ENCODE measurements at places on chromosomes 11 and 22. TPM values are rescaled to one million over a fixed set of nuclear protein-coding genes. Genes with fewer than 3 reads are reported as not detected.

- peak; percentile 19 for DNase-seq
- peak overlapping the region; percentile 19 for H3K4me3 ChIP-seq
- H3K27me3 ChIP-seq = no peaks in the 10 kb centered on the region
- peaks cover 30% of the 10 kb centered on the region for H3K36me3 ChIP-seq
- peak overlapping the region; percentile 5 for H3K27ac ChIP-seq
- peaks cover 42% of the 10 kb centered on the region for H3K4me1 ChIP-seq
Measured at GRCh38 chr11:126214841-126215240, 3.3 kb downstream of the FAM118B start.

- H3K27me3 ChIP-seq = no peaks in the 10 kb centered on the region
- no peak overlapping the region for H3K4me3 ChIP-seq
- H3K27ac ChIP-seq = peak overlapping the region; percentile 81
- peaks cover 14% of the 10 kb centered on the region for H3K36me3 ChIP-seq
Measured at GRCh38 chr11:20110908-20111669, 49.2 kb downstream of the DBX1 start.

- peaks cover 60% of the 10 kb centered on the region for H3K36me3 ChIP-seq
- H3K27ac ChIP-seq = no peak overlapping the region
- H3K4me1 ChIP-seq = no peaks in the 10 kb centered on the region
Measured at GRCh38 chr11:3686751-3687150, 15.6 kb upstream of the CHRNA10 start.

DNA sequence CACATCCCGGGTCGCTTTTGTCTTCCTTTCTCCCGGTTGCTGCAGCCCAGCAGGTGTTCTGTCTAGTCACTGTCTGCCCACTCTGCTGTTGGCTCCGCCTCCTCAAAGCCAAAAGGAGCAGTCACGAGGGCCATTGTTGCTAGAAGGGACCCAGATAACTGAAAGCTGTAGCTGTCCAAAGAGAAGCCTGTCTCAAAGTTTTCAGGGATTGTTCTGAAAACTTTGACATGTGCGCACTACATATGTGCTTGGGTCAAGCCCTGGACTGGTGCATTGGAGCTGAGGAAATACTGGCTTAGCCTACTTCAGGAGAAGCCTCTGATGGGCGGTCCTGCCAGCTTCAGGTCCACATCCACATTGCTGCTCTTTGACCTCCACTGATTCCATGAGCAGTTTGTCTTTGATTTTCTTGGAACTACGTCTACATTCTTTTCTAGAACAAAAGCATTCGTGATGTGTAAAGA is 8.8 kb upstream of the OR2AT4 start:
- H3K4me3 ChIP-seq = no peak overlapping the region
- no peaks in the 10 kb centered on the region for H3K27me3 ChIP-seq
- no peak overlapping the region for H3K27ac ChIP-seq

DNA sequence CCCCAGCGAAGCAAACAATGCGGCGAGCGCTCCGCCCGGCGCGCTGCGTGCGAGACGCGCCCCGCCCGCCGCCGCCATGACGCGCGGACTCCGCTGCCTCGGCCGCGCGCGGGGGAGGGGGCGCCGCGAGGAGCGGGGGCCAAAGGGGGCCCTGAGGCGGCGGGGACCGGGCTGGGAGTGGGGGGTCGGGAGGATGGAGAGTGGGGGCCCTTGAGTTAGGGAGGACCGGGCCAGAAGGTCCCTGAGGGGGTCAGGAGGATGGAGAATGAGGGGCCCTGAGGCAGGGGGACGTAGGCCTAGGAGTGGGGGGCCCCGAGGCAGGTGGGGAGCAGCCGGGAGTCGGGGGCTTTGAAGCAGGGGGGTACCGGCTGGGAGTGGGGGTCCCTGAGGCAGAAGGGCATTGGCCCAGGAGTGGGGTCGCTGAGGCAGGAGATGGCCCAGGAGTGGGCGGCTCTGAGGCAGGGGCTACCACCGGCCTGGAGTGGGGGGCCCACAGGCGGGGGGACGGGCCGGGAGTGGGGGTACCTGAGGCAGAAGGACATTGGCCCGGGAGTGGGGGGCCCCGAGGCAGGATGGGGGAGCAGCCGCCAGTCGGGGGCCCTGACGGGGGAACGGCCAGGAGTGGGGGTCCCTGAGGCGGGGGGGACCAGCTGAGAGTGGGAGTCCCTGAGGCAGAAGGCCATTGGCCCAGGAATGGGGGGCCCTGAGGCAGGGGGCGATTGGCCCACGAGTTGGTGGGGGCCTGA is at the start of gene BRD1:
BRD1 (minus strand) TSS at position 21 of the 746 bp plus-strand sequence. CDS start 3,556 bp downstream, outside the sequence.
- no peaks in the 10 kb centered on the region for H3K27me3 ChIP-seq
- H3K4me1 ChIP-seq = peaks cover 22% of the 10 kb centered on the region

DNA sequence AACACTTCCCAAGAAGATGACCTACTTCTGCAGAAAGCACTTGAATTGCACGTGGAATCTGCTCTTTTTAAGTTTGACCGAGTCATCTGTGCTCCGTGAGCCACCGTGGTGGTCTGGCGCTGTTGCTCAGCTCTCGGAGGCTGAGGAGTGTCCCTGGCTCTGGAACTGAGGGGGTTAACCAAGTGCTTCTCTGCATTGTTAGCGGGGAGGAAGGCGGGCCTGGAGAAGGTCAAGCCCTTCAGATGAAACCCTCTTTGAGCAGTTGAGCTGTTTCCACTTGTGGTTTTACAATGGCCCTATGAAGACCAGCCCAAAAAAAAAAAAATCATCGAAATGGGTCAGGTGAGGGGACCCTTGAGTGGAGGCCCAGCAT is 286.4 kb downstream of the NTM start:
- no peak overlapping the region for H3K27ac ChIP-seq
- H3K4me1 ChIP-seq = no peaks in the 10 kb centered on the region
- H3K36me3 ChIP-seq = no peaks in the 10 kb centered on the region
- no peak for DNase-seq
- no peak overlapping the region for H3K4me3 ChIP-seq
- no peaks in the 10 kb centered on the region for H3K27me3 ChIP-seq

- peaks cover 25% of the 10 kb centered on the region for H3K4me1 ChIP-seq
- no peak overlapping the region for H3K4me3 ChIP-seq
Measured at GRCh38 chr22:35911877-35912276, 116.7 kb downstream of the RBFOX2 start.

GRCh38 chr22:42915980-42916765 is 59.1 kb upstream of the ARFGAP3 start:
- no peaks in the 10 kb centered on the region for H3K27me3 ChIP-seq
- H3K27ac ChIP-seq = peak overlapping the region; percentile 20
- H3K4me1 ChIP-seq = peaks cover 40% of the 10 kb centered on the region
- no peak for DNase-seq

- H3K27ac ChIP-seq = no peak overlapping the region
- H3K36me3 ChIP-seq = peaks cover 68% of the 10 kb centered on the region
- no peak overlapping the region for H3K4me3 ChIP-seq
- no peak for DNase-seq
- no peaks in the 10 kb centered on the region for H3K27me3 ChIP-seq
Measured at GRCh38 chr11:34126959-34127848, 21.8 kb downstream of the NAT10 start.

Gene ADORA2A
- total RNA-seq = 2.4 TPM

Gene B3GAT3
- total RNA-seq = 32.7 TPM

GRCh38 chr22:40213478-40213877 is 35.8 kb downstream of the TNRC6B start:
- no peak for DNase-seq
- H3K36me3 ChIP-seq = no peaks in the 10 kb centered on the region
- peaks cover 11% of the 10 kb centered on the region for H3K4me1 ChIP-seq
- H3K4me3 ChIP-seq = no peak overlapping the region
- H3K27ac ChIP-seq = no peak overlapping the region
- H3K27me3 ChIP-seq = no peaks in the 10 kb centered on the region

GRCh38 chr11:58276151-58276550 is 8.1 kb upstream of the OR10W1 start:
- no peaks in the 10 kb centered on the region for H3K27me3 ChIP-seq
- H3K36me3 ChIP-seq = no peaks in the 10 kb centered on the region
- no peak overlapping the region for H3K27ac ChIP-seq

Gene PGA5
- total RNA-seq = not detected

DNA sequence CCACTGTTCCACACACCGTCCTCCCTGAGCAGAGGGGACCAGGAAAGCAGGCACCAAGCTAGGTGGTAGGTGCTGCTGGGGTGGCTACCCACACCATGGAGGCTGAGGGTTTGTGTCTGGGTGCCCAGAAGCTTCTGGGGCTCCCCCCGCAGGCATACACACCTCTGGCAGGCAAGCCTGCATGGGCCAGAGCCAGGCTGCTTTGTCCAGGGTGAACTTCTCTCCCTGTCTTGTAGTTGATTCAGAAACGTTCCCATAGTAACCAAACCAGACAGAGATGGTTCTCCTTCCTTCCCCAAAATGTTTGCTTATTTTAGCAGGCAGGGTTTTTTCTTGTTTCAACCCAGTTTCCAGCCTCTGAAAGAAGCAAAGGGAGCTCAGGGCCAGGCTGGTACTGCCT is 40.9 kb upstream of the SUSD2 start:
- H3K4me3 ChIP-seq = no peak overlapping the region
- peaks cover 7% of the 10 kb centered on the region for H3K36me3 ChIP-seq
- no peak for DNase-seq
- H3K27ac ChIP-seq = no peak overlapping the region

DNA sequence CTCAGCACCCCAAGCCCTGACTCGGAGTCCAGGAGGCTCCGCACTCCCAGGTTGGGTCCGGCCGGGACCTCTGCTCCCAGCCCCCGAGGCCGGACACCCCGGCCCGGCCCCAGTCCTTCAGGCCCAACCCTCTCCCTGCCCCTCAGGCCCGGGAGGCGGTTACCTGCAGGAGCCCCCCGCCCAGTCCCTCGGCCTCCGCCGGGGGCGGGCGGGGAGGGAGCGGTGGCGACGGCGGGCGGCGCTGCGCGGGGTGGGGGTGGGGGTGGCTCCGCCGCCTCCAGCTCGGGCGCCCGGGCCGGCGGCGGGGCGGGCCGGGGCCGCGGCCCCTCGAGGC is 310 bp downstream of the TCF20 start:
- H3K27ac ChIP-seq = peak overlapping the region; percentile 78
- peaks cover 37% of the 10 kb centered on the region for H3K36me3 ChIP-seq
- DNase-seq = peak; percentile 51
- peak overlapping the region; percentile 97 for H3K4me3 ChIP-seq

DNA sequence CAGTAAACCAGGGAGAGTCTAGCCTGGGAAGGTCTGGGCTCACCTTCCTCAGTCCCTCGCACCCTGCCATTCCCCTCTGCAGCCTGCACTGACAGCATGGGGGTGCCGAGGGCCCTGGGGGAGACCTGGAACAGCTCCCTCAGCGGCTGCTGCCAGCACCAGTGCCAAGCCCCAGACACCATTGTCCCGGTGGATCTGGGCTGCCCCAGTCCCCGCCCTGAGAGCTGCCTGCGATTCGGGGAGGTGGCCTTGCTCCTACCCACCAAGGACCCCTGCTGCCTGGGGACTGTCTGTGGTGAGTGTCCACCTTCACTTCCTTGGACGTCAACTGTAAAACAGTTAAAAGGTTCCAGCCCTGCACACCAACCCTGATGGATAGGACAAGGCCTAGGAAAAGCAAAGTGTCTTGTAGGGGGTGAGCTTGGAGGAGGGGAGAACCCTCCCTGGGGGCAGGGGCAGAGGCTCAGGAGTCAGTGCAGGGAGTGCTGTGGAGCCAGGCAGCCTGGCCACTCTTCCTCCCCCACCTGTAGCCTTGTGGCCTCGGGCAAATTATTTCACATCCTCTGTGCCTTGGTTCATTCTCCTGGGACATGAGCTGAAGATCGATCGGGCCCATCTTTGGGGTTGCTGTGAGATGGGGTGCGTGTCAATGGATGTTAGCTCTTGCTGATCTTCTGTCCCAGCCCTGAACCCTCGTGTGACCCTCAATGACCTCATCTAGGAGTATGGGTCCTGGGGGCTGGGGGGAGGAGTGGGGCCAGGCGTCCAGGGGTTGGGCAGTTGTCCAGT is 85.2 kb upstream of the MYOD1 start:
- peaks cover 33% of the 10 kb centered on the region for H3K27me3 ChIP-seq
- H3K4me3 ChIP-seq = no peak overlapping the region
- DNase-seq = no peak
- no peaks in the 10 kb centered on the region for H3K36me3 ChIP-seq
- H3K27ac ChIP-seq = no peak overlapping the region

GRCh38 chr11:58442136-58442535 is at the start of gene OR5B12:
OR5B12 (minus strand) TSS chr11:58442236; CDS start chr11:58440151, 2,085 bp downstream.
- no peaks in the 10 kb centered on the region for H3K4me1 ChIP-seq
- no peaks in the 10 kb centered on the region for H3K27me3 ChIP-seq
- no peak within 1 kb of the TSS for H3K4me3 ChIP-seq

DNA sequence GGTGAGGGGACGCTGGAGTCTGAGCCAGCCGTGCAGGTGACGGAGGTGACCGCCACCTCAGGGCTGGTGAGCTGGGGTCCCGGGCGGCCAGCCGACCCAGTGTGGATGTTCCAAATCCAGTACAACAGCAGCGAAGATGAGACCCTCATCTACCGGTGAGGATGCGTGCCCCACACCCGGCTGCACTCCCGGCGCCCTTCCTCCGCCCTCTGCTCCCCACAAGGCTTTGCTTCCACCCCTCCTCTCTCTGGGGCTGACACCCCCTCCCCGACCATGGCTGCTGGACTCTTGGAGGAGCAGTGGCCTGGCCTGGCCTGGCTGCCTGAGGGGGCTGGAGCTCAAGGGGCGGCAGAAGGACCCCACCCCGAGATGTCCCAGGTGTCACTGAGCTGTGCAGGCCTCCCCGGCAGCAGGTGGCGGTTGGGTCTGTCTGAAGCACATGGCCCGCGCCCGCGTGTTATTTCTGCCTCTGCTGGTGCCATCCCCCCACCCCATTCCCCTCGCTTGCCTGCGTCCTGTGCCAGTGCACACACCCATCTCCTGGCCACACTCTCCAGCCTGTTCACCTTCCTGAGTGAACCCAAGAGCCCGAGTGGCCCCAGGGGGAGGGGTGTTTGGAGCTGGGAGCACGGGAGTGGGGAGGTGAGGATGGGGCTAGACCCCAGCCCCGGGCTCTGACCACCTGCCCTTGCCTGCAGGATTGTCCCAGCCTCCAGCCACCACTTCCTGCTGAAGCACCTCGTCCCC is 2.2 kb downstream of the LRFN4 start:
- no peaks in the 10 kb centered on the region for H3K27me3 ChIP-seq
- DNase-seq = no peak
- H3K4me1 ChIP-seq = peaks cover 4% of the 10 kb centered on the region
- H3K4me3 ChIP-seq = no peak overlapping the region
- H3K27ac ChIP-seq = no peak overlapping the region

DNA sequence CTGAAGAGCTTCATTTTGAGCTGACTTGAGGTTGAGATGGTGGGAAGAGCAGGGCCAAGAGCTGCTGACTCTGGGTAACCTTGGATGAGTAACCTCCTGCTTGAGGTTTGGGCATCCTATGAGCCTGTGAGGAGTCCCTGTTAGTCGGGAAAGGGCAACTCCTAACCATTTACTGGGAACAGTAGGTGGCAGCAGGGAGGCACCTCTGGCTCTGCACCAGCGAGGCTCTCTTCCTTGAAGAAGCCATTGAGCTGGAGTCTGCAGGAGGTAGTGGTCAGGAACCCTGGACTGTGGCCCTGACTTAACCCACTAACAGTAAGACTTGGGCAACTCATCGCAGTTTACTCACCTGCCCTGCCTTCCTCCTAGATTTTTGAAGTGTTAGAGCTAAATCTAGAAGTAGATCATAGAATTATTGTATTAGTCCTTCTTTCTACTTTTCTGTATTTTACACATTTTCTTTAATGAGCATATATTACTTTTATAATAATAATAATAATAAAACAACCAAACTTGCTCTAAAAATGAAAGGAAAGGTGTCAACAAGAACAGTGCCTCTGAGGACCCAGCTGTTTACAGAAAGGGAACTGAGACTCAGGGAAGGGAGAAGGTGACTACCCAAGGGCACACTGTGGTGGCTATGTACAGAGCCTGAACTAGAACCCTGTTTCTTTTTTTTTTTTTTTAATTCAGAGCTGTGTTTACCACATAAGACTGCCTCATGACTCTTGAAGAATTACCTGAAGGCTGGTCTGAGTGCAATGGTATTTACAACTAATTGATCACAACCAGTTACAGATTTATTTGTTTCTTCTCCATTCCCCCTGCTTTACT is 47.5 kb downstream of the MEI1 start:
- H3K27me3 ChIP-seq = peaks cover 65% of the 10 kb centered on the region
- H3K4me3 ChIP-seq = no peak overlapping the region
- H3K27ac ChIP-seq = no peak overlapping the region
- no peaks in the 10 kb centered on the region for H3K36me3 ChIP-seq
- H3K4me1 ChIP-seq = no peaks in the 10 kb centered on the region

Data from Calu3 (cell line).